Activated gamma-delta T cell treated with Interleukin-2 at 50 U/mL for 16 hours (primary cell): ENCODE measurements at places on chromosomes 6 and 20.

GRCh38 chr6:44021589-44022295, 105.5 kb downstream of the MRPL14 start:
- no peak for DNase-seq

GRCh38 chr20:10250902-10251301, 32.3 kb downstream of the SNAP25 start:
- DNase-seq: no peak

DNA sequence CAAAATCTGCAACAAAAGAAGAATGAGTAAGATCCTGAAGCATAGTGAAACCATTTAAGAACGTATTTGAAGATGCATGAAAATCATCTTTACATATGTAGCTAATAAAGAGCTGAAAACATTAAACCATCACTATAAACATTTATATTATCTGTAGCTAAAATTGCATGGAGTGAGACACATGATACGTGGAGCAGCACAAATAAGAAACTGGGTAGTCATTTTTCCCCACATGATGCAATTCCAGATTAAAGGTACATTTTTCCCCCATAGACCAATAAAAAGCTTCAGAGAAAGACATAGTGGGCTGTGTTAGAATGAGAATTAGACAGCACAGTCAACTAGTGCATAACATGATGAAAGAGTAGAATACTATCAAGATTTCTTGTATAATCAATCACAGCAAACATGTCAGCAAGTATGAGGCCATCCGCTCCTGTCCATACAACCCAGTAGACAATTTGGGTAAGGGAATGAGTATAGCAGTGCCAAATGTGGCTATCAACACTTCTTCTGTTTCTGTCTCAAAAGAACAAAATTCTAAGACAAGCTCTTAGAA, 67.0 kb downstream of the RSPO3 start:
- no peak for DNase-seq

DNA sequence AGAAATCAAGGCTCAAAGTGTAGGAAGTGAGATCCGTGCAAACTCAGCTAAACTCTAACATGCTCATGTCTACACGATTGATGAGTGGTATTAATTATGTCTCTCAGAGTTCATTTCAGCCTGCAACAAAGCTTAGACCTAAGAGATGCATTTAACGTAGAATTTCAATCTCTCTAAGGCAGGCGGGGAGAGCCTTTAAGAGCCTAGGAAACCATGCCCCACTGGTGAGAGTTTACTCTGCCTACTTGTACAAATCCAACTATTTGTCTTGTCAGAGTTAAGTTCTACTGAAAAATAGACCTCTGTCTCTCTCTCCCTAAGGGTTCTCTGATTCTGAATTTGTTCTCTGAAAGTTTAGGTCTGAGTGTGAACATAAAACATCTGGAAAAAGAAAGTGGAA, 100.9 kb downstream of the SPTLC3 start:
- no peak for DNase-seq

DNA sequence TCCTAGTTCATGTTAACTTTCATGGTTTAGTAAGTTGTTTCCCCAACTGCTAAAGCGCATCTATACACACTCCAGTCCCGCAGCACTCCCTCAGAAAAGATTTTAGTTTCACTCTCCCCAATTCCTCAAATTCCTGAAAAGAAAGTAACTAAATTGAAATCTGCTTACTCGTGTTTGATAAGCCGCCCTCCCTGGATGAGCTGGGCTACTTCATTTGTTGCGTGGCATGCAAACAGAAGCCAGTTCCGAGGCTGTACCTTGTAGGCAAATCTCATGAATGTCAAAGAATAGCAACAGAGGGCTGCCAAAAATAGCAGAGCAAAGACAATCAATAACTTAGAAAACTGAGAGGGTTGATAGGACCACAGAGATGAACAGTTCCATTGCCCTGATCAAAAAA, 16.9 kb downstream of the MPC1 start:
- DNase-seq: no peak

DNA sequence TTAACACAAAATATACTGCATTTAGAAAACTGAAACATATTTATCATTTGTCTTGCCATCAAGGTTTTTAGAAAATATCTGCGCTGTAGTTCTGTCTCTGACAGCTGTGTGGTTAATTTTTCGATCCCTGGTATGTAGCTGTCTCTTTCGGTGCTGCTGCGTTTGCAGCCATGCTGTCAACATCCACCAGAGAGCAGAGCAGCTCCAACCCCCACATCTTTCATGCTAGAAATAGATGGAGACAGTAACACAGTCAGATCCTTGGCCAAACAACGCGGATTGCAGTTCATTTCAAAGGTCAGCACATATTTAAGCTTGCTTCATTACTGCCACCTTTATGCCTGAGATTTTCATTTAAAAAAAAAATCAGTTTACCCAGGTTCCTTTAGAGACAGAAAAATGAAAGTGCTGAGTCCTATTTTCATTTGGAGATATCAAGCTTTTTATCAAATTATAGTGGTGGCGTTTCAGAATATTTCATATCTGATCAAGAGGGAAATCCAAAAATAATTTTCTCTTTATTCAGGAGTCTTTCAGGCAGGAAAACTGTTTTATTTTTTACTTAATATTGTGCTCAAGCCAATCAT, 157.7 kb upstream of the MMS22L start:
- no peak for DNase-seq

DNA sequence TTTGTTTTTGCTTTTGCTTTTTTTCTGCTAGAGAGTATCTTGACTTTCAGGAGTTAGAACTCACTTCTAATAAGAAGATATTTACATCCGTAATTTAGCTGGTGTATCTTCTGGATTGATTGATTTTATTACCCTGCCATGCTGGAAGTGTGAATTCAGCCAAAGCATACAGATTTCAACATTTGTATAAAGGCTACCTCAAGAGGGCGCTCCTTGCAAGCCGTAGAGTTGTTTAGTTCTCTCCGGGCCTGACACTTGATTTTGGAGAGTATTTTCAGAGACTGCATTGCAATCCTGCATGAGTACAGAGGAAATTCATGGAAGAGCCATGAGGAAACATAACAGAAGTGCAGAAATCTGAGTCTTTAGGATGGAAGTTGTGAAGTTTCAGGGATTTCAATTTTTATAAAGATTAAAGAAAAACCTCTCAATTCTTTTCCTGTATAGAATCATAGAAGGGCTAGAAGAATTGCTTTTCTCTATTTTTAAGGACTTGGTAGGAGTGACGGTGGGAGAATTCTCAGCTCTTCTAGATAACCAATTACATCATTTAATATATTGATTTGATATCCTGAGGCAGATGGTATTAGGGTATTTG, 66.7 kb upstream of the TIAM2 start:
- peak; percentile 44 for DNase-seq

- DNase-seq: no peak
These were observed 26.1 kb upstream of the C20orf204 start for GRCh38 chr20:64009811-64010387.

DNA sequence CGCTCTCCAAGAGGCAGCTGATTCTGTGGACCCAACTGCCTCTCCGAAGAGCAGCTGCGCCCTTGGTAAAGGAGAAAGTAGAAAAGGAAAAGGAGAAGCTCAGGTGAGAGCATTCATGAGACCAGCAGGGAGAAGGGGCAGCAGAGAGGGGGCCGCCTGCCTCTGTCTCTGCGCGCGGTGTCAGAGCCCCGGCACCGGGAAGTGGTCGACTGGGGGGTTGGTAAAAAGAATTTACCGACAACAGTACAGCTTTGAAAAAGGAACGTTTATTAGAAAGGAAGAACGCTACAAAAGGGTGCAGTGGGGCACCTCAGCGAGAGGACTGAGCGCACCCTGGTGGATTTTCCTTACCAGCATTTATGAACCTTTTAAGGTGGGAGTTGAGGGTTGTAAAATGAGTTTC, 61.9 kb downstream of the GPR6 start:
- DNase-seq: peak; percentile 31

DNA sequence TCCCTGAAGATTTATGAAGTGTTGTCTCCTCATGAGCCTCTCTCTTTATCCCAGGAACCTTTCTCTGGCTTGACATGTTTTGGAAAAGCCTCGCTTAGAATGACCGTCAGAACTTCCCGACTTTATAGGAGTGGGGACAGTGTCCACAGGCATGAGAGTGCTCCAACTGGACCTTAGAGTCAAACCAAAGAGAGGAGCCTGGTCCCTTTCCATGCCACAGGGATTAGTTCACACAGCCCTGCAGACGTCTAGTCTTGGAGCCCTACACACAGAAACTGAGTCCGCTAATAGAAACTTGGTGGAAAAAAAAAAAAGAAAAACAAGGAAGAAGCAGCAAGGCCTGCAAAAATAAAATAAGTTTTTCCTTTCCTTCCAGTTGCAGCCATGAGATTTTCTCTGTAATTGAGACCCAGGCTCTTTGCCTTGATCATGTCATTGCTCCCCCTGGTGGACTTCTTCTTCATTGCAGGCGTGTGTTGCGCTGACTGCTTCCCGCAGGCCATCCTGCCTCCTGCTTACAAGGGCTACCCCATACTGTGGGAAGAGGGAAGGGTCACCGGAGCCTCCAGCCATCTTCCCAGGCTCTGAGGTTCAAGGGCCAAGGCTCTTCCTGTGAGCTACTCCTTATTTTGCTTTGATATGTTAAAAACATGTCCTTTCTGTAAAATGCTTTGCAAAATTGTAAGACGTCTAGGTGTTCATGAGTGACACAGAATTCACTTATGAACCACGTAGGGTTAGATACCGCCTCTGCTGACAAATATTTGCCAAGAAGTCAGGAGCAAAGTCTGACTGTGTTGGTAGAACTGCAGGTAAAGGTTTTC, 201.0 kb downstream of the UST start:
- DNase-seq: peak; percentile 83

DNA sequence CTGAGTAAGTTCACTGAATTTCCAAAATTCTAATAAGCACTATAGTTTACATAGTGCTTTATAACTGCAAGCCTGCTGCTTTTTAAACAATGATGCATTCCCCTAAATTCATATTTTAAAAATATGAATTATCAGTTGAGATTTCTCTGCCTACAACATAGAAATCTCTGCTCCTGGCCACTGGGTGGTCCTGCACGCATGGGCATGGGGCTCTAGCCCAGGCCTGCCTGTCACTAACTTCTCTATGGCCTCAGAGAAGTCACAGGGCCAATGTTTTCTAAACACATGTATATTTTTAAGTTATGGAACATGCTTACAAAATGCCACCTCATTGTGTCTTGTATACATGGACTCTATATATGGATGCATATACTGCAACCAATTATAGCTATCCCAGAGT, 211.0 kb downstream of the FOXC1 start:
- no peak for DNase-seq

- no peak for DNase-seq
These were observed 116.1 kb downstream of the RIN2 start for GRCh38 chr20:19874040-19874727.

DNA sequence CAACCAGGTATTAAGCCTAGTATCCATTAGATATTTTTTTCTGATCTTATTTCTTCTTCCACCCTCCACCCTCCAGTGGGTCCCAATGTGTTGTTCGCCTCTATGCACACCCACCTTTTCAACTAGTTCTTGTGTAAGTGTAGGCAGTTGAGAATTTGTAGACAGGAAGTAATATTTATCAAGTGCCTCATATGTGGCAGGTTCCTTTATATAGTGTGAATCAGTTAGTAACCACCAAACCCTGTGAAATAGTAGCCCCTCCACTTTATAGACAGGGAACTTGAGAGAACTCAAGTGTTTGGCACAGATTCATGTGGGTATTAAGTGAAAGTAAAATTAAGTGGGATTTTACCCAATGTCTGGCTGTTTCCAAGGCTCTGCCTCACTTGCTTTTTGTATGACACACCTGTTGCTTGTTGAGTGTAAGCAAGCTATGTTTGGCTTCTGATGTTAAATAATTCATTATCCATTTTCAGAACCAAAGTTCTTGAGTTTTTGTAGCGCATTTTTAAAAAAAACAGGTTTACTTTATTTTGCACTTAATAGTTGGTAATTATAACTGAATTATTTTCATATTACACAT, 24.8 kb downstream of the AFDN start:
- no peak for DNase-seq

- DNase-seq: no peak
These were observed 238.0 kb upstream of the MAN1A1 start for GRCh38 chr6:119587537-119587936.

GRCh38 chr6:18406955-18407749, 20.0 kb downstream of the RNF144B start:
- no peak for DNase-seq

DNA sequence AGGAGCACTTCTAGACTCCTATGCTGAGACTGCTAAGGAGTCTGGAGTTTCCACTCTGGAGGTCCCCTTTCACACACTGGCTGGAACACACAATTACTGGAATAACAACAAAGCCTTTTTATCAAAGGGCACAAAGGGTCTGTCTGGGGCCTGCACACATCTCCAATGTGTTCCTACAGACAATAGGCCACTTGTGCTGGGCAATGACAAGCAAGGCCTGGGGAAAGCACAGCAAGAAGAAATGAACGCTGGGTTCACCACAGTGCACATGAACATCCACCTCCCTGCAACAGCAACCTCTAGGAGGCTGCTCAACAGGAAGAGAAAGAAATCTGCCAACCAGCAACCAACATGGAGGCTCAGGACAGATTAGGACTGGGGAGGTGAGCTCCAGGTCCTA, 43.9 kb downstream of the TRPC4AP start:
- no peak for DNase-seq

DNA sequence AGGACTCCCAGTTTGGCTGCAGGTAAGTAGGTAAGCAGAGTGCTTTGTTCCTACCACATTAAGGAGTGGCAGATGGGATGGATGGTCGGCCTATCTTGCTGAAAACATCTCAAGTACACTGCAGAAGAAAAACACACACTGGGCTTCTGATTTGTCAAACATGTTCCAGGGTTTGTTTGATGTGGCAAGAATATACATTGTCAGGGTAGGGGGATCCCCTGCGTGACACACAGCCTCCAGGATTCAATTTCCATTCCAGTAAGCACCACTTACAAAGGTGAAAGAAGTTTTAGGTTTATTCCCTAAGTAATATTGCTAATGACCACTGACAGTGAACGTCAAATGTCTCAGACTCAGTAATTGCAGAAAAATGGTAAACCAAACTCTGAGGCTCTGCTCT, 26.0 kb upstream of the KIF16B start:
- DNase-seq: no peak

- DNase-seq: peak; percentile 33
These were observed 18.3 kb downstream of the CAPN11 start for GRCh38 chr6:44176762-44177509.

- no peak for DNase-seq
These were observed 46.8 kb upstream of the SLCO4A1 start for GRCh38 chr20:62595491-62595890.

GRCh38 chr6:118197539-118197938, 290.5 kb downstream of the SLC35F1 start:
- no peak for DNase-seq

GRCh38 chr6:44107017-44107416, 20.2 kb downstream of the MRPL14 start:
- DNase-seq: no peak
